ENCODE measurements at places on chromosomes 1 and 21.

- DNase-seq, result no peak
These were observed 256 bp upstream of the TARBP1 start for GRCh38 chr1:234479310-234479559.

DNA sequence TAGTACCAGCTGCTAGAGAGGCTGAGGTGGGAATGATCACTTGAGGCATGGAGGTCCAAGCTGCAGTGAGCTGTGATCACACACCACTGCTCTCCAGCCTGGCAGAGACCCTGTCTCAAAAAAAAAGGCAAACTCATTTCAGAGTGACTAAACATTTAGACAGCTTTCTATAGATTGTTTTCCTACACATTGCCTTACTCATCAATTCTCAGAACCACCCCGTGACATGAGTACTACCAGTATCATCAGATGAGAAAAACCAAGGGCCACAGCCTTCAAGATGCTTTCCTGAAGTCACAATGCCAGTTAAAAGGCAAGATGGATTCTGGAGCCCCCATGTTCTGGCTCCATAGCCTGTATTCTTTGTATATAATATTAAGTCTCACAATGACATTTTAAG, 22.4 kb upstream of the SMPDL3B start:
- DNase-seq, result no peak

- no peak for DNase-seq
These were observed 56.2 kb downstream of the ENAH start for GRCh38 chr1:225596736-225597135.

DNA sequence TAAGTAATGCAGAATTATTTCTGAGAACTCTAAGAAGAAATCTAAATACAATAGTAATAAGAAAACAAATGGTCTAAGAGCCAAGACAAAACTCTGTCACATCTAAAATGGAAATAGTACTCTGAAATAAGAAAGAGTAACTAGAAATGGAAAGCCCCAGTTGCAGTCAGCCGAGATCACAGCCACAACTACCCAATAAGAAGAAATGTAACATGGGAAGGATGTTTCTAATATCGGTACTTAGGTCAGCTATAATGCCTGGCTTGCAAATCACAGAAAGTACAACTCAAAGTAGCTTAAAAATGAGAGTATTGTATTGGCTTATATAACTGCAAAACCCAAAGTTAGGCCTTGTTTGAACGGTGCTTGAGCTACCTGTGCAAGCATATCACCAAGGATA, 58.6 kb upstream of the USP25 start:
- DNase-seq, result no peak

DNA sequence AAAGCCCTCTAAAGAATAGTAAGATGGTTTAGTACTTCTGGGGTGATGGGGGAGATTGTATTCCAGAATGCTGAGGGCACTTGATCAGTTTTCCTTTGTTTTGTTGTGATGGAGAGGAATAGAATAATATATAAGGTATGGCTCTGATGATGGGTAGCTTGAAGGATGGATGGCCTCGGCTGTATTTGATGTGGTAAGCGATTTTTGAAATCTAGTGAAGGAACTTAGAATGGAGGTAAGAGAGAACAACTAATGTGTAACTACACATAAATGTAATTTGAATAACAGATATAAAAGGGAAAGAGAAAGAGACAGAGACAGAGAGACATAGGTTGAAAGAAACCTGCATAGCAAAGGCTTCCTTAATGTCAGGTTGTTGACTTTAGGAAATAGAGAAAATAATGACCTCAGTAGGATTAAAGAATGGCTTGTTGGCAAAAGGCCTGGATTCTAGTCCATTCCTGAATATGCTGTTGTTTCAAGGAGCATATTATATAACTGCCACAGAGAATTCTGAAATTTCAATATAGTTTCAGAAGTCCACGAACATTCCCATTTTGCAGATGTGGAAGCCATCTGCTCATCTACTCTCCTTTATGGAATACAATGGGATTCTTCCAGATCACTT, 58.7 kb downstream of the NIBAN1 start:
- DNase-seq, result no peak

- no peak for DNase-seq
These were observed 23.7 kb downstream of the MKNK1 start for GRCh38 chr1:46580140-46580903.

GRCh38 chr1:201781437-201781836, 47.5 kb upstream of the IPO9 start:
- DNase-seq, result no peak

DNA sequence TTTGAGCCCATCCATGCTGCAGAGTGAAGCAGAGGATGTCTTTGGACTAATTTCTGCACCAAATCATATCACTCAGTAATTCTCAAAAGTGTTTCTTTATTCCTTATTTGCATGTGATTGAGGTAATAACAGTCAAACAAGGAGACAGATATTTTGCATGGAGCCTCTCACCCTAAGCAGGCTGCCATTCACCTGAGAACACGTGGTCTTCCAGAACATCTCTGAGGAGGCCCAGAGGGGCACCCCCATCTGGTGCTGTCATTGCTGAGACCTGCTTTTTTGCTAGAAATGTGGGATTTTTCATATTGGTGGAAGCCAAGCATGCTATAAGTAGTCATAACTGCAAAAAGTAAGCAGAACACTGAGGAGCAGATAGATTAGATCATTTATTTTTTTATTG, 7.7 kb downstream of the SLC37A1 start:
- DNase-seq, result no peak

DNA sequence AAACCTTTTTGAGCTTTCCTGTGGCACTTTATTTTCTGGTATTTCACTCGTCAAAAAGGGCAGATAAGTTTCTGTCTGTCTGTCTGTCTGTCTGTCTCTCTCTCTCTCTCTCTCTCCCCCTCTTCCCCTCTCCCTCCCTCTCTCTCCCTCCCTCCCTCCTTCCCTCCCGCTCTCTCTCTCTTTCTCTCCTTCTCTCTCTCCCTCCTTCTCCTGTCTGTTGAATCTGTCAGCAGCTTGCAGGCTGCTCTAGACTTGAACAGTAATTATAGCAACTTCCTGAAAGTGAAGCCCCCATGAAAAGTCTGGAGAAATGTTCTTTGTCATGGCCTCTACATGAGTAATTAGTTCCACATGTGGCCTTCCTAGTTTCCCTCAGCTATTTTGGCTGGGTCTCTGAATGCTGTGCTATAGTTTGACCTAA, 275.2 kb upstream of the C1orf105 start:
- DNase-seq, result no peak

DNA sequence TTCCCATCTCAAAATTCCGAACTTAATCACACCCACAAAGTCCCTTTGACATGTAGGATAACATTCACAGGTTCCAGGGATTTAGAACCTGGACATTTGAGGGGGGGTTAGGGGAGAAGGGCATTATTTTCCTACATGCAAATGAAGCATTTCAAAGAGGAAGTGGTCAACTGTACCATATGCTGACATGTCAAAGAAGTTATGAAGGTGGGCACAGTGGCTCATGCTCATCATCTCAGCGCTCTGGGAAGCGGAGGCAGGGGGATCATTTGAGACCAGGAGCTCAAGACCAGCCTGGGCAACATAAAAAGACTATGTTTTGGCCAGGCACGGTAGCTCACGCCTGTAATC, 35.7 kb downstream of the PTP4A2 start:
- DNase-seq, result no peak

DNA sequence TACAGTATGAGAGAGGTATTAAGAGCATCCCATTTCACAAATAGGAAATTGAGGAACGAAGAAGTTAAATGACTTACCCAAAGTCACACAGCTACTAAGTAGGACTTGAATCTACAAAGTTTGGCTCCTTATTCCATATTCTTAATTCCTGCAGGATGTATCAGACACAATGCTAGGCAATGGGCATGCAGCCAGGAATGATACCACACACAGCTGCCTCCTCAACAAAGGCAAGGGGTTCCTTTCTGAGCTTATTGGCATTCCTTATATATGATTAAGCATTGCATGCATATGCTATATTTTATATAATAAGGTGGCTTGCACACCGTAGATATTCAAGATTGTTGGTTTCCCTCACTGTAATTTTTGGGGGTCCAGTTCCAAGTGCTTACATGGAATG, 34.2 kb upstream of the JUN start:
- DNase-seq, result no peak

GRCh38 chr1:116690849-116691406, 23.4 kb upstream of the IGSF3 start:
- DNase-seq, result no peak

DNA sequence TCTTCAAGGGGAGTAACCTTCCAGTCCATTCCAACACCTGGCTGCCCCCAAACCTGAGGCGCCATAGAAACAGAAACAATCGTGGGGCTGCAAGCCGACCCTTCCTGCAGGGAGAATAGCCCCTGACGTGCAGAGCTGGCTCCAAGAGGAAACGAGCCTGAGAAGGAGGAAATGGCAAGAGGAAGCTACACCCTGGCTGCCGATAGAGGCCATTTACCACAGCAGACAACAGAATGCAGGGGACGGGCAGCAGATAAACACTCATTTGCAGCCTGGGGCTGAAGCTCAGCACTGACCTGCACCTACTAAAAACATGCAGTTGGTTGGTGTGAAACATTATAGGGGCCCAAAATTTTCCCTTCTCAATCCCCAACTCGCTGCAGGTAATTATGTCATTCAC, 8.7 kb upstream of the TDRD10 start:
- DNase-seq, result peak; percentile 71

DNA sequence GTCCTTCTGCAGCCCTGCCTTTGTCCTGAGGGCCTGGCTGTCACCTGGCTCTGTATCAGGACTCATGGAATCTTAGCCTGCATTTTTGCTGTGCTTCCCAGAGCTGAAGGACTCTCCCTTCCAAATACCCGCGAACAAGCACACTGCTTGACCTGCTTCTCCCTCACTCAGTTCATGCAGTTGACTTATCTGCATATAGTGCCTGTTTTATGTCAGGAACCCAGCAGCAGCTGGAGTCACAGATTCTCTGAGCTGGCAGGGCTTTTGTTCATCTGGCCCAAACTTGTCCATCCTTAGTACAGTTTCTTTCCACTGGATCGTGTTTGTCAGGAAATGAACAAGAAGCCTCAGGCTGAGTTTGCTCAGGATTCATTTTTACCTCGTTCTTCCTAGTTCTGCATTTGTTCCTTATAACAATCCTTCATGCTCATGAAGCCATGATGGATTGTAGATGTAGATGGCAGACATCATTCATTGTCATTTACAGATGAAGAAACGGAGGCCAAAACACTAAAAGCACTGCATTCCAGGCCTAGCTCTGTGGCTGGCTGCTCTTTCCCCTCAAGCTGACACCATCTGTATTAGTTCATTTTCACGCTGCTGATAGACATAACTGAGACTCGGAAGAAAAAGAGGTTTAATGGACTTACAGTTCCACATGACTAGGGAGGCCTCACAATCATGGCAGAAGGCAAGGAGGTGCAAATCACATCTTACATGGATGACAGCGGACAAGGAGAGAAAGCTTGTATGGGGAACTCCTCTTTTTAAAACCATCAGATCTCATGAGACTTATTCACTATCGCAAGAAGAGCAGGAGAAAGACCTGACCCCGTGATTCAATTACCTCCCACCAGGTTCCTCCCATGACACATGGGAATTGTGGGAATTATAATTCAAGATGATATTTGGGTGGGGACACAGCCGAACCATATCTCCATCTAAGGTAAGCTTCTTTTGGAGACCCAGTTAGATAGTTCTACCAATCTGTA, 150.9 kb downstream of the HIVEP3 start:
- DNase-seq, result no peak

DNA sequence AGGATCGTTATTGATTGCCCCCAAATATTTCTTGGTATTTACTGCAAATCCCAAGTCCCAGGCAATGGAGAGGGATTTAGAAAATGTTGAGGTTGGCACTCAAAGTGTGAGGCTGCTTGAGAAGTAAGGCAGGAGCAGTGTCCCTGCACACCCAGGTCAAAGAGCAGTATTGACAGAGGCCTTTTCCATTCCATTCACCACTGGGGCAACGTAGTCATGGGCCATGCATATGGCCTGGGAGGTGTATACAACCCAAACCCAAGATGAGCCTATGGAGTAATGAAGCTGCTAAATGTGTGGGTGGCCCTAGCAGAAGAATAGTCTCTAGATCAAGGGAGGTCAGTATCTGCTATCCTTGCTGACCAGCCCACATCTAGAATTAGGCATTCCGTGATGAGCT, 245.6 kb downstream of the FOXD2 start:
- no peak for DNase-seq

DNA sequence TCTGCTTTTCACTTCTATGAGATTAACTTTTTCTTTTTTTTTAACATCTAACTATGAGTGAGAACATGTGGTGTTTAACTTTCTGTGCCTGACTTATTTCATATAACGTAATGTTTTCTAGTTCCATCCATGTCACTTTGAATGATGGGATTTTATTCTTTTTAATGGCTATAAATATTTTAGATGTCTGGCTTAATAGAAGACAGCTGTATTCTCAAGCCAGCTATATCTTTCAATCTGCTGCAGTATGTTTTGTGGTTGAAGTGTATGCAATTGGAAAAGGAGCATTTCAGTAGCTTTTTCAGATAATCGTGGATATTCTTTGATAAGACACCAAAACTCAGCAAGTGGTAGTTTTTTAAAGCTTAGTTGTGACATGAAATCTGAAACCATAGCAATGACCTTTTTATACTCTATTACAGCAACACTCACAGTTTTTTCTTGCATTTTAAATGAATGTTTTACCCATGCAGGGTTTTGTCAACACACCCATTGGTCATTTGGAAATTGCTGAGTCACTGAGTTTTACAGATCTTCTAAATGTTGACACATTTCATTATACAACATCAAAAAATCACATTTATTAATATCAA, 5.7 kb upstream of the SVBP start:
- DNase-seq, result no peak

DNA sequence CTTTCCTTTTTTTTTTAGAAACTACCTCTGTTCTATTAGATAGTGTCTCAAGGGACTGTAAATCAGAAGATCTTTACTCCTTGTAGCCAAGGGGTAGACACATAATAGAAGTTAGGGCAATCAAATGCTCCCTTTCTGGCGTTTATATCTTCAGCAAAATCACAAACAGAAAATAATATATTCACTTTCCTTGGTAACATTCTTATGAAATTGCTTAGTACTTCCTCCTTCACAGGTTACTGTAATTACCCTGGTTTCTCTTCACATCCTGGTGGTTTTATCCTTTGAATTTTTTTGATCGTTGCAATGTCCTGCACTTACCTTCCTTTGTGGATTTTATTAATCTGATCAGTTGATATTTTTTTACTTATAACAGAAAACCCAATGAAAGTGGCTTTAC, 1064.9 kb downstream of the NCAM2 start:
- DNase-seq, result no peak

DNA sequence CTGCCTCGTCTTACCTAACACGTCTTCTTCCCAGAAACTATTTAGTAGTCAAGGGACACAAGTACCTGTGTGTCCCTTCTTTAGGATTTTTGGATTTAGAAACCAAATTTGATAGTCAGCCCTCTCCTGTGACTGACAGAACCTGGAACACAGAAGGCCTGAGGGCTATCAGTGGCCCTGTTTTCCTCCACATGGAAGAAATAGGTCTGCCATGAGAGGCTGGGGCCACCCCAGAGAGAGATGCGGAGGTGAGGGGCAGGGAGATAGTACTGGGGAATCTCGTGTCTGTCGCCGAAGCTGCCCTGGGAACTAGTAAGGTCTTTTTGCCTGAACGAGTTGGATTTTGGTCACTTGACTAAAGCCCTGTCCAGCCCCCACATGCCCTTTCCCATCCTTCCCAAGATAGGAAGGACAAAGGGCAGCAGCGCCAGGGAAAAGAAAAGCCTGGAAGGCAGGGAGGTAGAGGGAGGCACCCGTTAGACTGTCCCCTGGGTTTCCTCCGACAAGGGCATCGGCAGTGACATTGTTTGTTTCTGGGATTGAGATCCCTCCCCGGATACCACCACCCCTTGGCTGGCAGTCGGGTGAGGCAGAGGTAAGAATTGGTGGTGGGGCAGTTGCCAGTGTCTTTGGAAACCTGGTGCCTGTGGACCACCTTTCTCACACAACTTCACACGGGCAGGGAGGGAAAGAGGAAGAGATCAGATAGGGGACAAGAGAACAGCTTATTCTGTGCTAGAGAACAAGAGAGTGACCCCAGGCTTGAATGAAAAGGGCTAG, 19.8 kb downstream of the SMIM12 start:
- DNase-seq, result no peak
